ENCODE measurements at places on chromosomes 12 and 14.
A peak's percentile ranks its signal among the peaks of the same experiment; 100 is the strongest.

- DNase-seq, result no peak
These were observed 221.6 kb downstream of the SLC25A21 start for GRCh38 chr14:36950812-36951211.

DNA sequence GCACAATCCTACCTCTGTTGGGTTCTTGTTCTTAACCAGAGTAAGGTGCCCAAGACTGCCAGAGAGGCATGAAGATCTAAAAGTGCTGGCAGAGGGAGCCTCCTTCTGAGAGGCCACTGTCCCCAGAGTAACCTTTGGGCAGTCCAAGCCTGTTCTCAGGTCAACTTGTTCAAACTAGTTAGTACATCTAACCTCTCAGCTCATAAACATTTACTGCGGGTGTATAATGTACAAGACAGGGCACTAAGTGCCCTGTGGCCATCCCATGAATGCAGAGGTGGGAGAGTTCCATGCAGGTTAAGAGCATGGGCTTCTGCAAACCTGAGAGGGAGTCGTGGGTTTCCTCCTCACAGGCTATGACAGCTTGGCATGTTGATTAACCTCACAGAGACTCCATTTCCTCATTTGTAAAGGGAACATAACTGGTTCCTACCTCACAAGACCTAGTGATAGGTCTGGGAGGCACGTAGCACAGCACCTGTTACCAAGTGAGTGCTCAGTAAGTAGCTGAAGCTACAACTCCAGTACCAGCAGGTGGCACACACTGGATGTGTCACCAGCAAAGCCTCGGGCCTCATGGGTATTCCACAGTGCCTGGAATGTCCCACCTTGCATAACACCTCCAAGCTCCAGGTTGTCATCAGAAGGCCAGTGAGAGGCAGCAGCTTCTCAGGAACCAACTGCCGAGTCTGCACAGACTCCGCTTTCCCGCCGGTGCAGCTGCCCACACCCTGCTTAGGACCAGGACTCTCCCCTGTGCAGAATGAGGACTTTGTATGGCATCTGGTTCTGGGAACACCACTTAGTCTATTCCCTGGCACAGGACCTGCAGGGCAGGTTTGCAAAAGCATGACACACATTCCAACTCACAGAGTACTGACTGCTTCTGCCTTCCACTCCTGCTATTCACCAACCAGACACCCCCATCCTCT, 4.4 kb downstream of the VDR start:
- DNase-seq, result no peak

- DNase-seq, result peak; percentile 33
These were observed 26.5 kb downstream of the ARL6IP4 start for GRCh38 chr12:123006977-123007376.

DNA sequence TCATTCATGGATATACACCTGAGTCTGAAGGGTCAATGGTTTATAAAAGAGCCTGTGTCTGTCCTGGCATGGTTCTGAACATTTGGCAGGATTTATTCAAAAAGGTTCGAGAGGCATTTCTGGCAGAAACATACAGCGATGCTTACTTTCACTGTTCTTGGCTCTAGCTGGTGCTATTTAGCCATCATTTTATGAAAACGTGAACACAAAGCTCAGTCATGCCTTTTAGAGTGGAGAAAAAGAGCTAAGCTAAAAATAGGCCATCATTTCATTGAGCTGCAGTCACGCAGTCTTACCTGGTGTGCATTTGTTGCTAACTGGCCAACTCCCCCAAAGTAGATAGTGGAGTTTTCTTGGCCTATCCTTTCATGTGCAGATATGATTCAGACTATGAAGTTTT, 1209.5 kb downstream of the SLC16A7 start:
- DNase-seq, result no peak

DNA sequence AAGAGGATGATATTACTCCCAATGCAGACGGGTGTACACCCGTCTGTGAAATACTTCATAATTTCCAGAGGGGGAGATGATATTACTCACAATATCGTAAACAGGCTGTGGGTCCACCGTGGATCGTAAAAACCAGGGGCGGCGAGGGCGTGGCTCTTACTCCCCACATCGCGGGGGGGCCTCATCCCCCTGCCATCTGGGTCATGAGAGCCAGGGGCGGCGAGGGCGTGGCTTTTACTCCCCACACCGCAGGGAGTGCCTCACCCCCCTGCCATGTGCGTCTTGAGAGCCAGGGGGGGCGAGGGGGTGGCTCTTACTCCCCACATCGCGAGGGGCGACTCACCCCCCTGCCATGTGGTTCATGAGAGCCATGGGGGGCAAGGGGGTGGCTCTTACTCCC, 86.2 kb upstream of the GNG2 start:
- DNase-seq, result no peak

GRCh38 chr12:91040096-91040755, 17.6 kb downstream of the KERA start:
- peak; percentile 36 for DNase-seq

DNA sequence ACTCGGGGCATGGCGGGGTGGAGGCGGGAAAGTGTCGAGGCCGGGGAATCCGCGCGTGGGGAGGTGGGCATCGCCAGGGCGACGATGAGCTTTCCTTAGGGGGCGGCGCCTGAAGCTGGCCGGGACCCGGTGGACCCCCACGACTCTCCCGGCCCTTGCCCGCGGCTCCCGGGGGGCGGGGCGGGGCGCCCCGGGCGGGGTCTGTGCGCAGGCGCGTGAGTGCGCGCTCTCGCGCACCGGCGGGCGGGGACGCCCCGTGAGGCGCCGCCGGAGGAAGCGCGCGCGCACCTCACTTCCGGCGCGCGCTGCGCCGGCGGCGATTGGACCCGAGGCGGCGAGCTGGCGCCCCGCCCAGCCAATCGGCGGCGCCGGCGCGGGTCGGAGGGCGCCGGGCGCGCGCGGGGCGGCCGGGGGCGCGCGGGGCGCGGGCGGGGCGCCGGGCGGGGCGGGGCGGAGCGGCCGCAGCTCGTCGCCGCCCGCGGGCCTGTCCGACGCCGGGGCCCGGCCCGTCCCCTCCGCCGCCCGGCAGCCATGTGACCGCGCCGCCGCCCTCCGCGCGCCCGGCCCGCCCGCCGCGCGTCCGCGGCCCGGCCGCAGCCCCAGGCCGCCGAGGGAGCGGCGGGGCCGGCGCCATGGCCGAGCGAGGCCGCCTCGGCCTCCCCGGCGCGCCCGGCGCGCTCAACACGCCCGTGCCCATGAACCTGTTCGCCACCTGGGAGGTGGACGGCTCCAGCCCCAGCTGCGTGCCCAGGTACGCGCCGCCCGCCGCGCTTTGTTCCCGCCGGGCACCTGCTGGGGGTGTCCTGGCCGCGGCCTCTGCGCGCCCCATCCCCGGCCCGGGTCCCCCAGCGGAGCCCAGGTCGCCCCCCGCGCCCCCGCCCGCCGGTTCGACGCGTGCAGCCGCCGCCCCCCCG, at the start of gene PACS2:
Gene PACS2 (plus strand): TSS at position 462 of the 914 bp plus-strand sequence. CDS start 171 bp downstream, at position 633.
- DNase-seq, result peak; percentile 92

- DNase-seq, result no peak
These were observed 167.6 kb downstream of the NAV3 start for GRCh38 chr12:77998236-77998786.

DNA sequence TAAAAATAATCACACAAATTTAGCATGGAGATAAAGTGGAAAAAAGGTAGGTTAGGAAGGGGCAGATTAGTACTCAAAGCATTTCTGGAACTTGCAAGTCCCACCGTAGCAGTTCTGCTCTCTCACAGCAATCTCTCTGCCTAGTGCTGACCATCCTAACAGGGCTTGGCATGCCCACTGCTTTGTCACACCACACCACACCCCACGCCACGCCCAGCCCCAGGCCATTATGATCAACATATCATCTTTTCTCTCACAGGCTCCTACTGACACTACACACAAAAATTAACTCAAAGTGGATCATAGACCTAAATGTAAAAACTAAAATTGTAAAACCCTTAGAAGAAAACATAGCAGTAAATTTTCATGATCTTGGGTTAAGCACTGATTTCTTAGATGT, 273.7 kb downstream of the DAD1 start:
- DNase-seq, result no peak

DNA sequence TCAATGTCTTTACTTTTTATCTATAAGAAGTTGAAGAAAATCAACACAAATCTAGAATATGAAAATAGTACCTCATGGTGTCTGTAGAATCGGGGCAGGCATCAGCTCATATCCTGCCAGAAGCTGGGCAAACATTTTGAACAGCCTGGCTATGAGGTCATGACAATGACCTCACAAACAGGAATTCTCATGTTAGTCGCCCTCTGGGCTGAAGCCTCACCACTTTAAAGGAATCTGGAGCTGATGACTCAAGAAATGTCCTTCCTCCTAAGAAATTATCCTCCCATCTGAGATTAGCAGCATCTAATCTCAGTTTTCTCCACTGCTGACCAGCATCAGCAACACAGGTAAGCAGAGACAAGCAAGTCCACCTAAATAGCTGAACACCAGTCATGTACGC, 27.1 kb downstream of the CLIP1 start:
- DNase-seq, result peak; percentile 78

- DNase-seq, result no peak
These were observed at the start of gene KLRC4 for GRCh38 chr12:10409392-10409791. TSS of gene KLRC4 (minus strand) at chr12:10409757. CDS start at chr12:10409575, 182 bp downstream.

- no peak for DNase-seq
These were observed 442.6 kb downstream of the GXYLT1 start for GRCh38 chr12:41701943-41702601.

DNA sequence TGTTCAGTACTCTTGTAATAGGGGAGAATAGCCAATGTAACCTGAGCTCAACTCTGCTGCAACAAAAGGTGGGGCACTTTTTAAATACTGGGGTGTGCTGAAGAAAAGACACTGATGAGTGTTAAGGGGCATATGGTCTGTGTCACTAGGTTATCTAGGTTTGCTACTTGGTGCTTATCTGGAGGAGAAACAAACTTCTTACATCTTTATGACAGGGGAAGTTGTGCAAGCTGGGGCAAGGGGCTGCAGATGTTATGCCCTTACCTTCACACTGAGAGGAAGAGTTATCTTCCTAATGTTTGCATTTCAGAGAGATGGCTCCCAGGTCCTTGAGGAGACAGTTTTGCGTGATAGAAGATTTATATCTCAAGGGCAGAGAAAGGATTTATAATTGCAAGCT, 90.9 kb upstream of the PKP2 start:
- no peak for DNase-seq

GRCh38 chr12:124608450-124608870, 41.0 kb upstream of the NCOR2 start:
- DNase-seq, result peak; percentile 33

DNA sequence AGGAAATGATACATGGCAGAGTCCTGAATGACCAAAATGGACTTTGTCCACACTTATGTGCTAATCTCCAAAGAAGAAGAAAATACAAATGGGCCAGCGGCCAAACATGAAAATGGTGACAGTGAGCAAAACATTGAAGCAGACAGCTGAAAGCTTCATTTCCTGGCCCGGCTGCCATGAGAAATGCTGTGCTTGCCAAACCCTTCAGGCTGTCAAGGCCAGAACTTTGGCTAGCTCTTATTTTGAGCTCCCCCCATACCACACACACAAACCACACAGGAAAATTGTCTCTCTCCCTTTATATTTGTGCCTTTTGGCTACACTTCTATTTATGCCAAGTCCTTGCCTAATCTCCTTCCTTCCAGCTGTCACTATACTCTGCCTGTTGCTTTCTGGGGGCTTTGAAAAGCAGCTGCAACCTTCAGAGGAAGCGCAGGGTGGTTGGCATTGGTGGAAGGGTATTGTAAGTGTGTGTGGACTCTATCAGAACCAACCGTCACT, 323.8 kb downstream of the RAD51B start:
- peak; percentile 72 for DNase-seq

- no peak for DNase-seq
These were observed 340.1 kb upstream of the FKBP4 start for GRCh38 chr12:2454601-2455177.

- no peak for DNase-seq
These were observed 15.3 kb downstream of the SPIC start for GRCh38 chr12:101490286-101490920.

- peak; percentile 42 for DNase-seq
These were observed 46.5 kb upstream of the IFNG-AS1 start for GRCh38 chr12:67942724-67943123.

DNA sequence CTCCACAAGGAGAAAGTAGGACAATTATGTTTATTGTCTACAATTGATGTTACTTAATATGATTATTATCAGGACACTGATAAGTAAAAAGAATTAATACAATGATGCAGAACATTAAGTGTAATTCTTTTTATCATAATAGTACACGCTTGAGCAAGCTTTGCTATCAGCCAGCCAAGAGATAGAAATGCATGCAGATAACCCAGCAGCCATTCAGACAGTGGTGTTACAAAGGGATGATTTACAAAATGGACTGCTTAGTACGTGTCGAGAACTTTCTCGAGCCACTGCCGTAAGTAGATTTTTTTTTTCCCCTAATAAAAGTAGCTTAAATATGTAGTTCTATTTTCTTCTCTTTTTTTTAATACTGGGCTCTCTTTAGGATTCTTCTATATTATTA, 116.9 kb upstream of the AEBP2 start:
- DNase-seq, result no peak

DNA sequence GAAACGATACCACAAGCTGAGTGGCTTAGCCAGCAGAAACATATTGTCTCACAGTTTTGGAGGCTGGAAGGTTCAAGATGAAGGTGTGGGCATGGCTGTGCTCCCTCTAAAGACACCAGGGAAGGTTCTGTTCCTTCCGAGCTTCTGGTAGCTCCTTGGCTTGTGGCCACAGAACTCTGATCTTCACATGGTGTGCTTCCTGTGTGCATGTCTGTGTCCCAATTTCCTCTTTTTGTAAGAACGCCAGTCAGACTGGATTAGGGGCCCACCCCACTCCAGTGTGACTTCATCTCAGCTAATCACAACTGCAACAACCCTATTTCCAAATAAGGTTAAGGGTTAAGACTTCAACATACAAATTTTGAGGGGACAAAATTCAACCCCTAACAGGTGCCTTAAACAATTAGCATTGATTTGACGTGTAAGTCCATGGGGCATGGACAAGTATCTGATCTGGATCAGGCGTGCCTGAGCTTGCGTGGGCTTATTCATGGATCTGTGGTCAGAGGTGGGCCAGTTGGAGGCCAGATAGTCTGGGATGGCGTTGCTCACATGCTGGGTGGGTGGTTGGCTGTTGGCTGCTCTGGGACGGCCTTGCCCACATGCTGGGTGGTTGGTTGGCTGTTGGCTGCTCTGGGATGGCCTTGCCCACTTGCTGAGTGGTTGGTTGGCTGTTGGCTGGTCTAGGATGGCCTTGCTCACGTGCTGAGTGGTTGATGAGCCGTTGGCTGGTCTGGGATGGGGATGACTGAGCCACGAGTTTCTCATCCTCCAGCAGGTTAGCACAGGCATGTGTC, 88.5 kb downstream of the LGMN start:
- DNase-seq, result no peak

DNA sequence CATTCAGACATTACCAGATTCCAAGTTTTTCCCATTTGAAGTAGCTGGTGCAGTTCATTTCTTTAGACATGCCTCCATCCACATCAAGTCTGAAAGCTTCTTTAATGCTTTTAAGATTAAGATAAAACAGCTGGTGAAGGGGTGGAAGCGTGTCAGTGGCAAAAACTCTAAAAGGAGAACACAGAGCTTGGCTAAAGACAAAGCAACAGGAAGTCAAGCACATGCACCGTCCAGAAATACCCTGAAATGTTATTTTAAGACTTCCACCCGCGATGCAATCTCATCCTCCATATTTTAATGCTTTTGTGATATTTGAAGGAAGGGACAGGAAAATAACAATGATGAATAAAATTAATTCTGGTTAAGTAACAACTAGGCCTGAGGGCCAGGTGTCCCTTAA, 31.8 kb downstream of the PPM1H start:
- no peak for DNase-seq
